ENCODE measurements at places on chromosomes 2 and 18. TPM values are rescaled to one million over a fixed set of nuclear protein-coding genes. Genes with fewer than 3 reads are reported as not detected.

DNA sequence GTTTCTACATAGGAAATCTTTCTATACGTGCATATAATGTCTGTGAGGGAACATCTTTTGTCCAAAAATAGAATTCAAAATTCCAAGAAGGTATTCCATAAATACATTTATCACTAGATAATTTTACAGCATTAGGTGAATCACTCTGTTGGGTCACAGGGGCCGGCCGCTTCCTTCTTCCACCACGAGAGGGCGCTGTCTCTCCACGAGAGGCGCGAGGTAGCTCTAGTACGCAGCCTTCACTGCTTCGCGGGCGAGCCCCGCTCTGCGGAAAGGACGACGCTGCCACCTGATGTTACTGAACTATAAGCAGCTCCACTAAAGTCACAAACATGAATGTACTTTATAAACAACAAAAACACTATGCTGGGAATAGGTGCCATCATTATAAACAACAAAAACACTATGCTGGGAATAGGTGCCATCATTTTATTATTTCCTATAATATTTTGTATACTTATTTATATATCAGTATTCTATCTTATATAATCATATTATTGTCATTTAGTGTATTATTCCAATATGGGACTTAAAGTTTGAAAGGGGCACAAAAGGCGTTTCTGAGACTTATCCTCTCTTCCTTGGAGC, 69.4 kb upstream of the REV1 start:
- DNase-seq, result peak; percentile 58

- no peak for DNase-seq
Observed at GRCh38 chr2:129255610-129256313, 723.7 kb upstream of the RAB6C start.

DNA sequence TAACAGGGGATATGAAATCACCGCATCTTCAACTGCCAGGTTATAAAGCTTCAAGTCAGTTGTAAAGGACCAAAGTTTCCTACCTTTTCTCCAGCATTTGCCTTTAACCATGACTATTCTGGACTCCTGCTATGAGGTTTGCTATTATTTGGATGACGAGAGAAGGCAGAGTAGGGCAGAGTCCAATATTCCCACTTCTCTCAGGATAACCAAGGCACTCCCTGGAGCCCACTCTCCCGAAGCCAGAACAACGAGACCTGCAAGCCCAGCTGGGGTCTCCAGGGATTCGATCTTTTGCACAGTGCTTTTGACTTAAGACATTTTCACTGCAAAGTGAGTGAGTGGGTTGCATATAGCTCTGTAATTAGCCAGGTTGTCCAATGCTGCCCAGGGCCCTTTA, 77.1 kb upstream of the ZNF397 start:
- DNase-seq, result no peak

DNA sequence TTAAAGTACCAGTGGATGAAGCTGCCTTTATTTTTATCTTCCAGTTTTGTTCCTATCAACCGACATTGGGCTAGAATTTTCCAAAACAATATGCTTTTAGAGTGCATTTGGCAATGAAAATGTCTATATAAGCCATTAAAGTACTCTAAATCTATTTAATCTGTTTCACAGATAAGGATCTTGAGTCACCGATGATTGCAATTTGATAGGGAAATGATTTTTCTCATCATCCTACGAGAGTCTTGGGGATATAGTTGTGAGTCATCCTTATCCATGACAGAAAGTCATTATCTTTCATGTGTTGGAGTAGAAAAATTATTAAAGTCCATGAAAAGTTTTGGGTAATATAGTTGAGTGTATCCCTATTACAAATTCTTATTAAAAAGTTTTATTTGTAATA, 26.1 kb downstream of the SLC39A10 start:
- DNase-seq, result peak; percentile 57

DNA sequence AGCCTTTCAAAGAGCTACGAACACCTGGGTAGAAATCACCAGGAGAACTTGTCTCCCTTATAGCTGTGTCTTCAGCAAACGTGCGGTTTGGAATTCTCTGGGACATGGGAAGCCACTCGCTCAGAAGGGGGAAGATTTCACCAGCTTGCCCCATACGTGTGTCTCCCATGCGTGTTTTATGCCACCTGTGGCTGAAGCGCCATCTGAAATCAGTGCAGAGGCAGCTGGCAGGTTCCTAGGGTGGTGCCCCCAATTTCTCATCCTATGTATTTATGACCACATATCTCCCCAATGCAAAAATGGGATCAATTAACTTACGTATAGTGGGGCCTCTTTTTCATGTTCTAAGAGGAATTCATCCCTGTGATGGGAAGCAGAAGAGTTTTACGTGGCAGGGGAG, 81.6 kb downstream of the TPO start:
- DNase-seq, result no peak

- peak; percentile 86 for DNase-seq
Observed at GRCh38 chr2:3492951-3493614, 26.2 kb downstream of the ADI1 start.

DNA sequence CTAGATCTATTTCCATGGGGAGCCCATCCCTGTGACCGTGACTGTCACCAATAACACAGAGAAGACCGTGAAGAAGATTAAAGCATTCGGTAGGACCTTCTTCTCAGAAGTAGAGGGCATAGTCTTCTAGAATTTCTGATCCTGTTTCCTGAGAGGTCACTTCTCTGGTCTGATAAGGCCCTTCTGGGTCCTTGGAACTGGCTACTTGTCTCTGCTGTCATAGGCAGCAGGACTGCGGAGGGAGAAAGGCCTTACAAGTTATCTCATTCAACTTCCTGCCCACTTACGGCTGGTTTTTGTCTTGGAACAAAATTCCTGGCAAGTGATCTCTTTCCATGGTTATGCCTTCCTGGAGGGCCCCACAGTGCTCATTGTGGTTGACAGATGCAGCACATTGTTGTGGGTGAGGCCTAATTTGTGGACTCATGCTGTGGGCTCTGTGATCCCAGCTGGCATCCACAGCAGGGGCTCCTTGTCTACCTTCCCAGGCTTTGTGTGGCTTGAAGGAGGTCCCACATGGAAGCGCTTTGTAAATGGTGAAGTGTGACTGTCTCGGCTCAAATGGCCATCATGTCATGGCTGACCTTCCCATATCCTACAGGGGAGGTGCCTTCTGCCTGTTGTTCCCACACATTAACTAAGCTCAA, 22.0 kb downstream of the SAG start:
- DNase-seq, result peak; percentile 60

GRCh38 chr18:9792565-9793245, 84.6 kb downstream of the RAB31 start:
- no peak for DNase-seq

DNA sequence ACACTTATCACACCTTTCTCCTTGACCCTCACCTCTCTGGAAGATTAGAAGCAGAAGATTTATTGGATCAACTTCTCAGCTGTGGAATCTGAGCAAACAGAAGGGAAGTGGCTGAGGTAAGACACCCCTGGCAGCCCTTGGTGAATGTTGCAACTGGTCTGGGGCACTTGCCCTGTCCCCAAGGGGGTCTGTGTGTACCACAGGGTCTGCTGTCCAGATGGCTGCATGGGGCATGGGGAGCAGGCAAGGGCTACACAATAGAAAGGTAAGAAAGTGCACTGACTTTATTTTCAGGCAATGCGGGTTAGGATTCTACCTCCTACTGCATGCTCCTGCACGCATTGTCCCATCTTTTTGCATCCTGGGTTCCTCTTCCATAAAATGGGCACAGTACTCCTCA, 238.4 kb upstream of the SMAD2 start:
- no peak for DNase-seq

- no peak for DNase-seq
Observed at GRCh38 chr2:134254824-134255223, 952 bp downstream of the MGAT5 start.

DNA sequence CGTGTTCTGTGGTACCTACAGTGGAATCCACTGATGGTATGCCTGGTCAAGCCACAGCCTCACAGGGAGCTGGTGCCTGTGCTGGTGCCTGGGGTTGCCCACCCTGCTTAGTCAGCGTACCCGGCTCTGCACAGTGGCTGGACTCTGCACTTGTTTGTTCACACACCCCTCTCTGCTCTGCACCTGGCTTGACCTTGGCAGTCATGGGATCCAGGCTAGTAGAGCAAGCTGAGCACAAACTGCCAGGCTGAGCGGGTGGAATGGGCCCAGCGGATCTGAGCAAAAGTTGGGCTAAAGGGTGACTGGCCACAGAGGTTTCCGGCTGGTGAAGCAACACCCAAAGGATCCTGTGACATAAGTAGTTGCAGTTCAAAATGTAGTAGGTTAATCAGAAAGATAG, 163.5 kb downstream of the CDH19 start:
- no peak for DNase-seq

GRCh38 chr18:45974088-45974536, 7.0 kb upstream of the EPG5 start:
- peak; percentile 92 for DNase-seq

GRCh38 chr2:39780825-39781600, 2.0 kb upstream of the THUMPD2 start:
- no peak for DNase-seq

- peak; percentile 76 for DNase-seq
Observed at GRCh38 chr2:133326652-133327397, 241.4 kb downstream of the NCKAP5 start.

DNA sequence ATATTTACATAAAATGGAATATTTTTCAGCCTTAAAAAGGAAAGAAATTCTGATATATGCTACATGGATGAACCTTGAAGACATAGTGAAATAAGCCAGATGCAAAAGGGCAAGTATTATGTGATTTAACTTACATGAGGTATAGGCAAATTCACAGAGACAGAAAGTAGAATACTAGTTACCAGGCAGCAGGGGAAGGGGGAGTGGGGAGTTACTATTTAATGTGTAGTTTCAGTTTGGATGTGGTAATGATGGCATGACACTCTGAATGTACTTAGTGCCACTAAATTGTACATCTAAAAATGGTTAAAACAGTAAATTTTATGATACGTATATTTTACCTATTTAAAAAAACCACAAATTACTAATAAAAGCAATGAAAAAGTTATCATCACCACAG, 12.1 kb downstream of the METTL4 start:
- DNase-seq, result no peak

DNA sequence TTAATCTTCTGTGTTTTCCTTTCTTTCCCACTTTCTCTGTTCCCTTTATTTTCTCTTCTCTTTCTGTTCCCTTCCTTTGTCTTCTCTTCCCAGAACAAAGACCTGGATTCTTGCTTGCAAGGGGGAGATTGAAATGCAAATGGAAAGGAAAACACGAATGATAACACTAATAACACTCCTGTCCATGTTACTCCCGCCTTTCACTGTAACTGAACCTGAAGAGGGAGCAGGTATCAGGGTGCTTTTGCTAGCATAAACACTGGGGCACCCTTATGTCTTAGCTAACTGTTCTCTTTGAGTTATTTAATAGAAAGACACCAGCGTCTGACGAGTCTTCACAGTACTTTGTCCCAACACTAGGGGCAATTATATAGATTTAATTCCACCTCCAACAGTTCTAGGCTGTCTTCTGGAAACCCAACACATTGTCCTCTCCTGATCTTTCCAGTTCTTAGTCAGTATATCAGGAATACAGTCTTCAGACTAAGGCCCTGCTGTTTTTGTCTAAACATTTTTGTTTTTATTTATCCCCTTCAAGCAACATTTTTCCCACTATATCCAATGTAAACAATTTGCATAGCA, 99.2 kb downstream of the PTPRM start:
- DNase-seq, result no peak

GRCh38 chr18:8496186-8496585, 113.1 kb upstream of the RAB12 start:
- peak; percentile 48 for DNase-seq

DNA sequence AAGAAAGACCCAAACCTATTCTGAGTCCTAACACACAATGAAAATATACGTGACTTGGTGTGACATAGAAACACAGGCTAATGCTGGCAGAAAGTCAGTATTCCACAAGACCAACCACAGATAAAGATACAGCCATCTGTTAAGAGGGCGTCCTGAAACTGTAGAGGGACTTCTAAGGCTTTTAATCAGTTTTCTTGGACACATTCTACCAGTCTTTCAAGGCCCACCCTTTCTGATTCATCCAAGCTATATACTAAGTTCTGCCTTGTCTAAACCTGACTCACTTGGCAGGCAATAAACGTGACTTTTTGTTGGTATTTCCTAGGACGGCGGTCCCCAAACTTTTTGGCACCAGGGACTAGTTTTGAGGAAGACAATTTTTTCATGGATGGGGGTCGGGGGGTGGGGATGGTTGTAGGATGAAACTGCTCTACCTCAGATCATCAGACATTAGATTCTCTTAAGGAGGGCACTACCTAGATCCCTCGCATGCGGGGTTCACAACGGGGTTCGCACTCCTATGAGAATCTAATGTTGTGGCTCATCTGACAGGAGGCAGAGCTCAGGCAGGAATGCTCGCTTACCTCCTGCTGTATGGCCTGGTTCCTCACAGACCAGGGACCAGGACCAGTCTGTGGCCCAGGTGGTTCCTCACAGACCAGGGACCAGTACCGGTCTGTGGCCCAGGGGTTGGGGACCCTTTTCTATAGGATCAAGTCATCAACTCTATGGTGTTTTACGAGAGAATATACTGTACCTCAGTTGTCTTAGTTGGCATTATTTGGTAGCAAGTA, 61.4 kb downstream of the SP3 start:
- peak; percentile 67 for DNase-seq

DNA sequence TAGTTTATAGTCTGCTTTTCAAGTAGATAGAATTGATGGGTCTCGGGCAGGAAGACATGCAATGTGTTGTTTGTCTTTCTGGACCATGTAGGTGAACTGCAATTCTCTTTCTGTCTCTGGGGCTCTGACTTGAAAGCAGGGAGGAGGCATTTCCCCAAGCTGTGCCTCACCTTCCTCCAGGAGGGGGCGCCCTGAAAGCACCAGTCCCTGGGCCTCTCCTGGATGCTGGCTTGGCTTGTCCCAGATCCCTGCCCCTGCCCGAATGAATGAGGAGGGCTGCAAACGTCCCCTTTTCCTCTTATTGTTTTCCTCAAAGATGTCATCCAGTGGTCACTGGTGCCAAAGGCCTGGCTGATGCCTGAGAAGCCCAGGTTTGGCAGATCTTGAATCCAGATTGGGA, 270.6 kb downstream of the CELF4 start:
- DNase-seq, result no peak

GRCh38 chr2:100878000-100878791, 58.3 kb downstream of the NPAS2 start:
- DNase-seq, result no peak

GRCh38 chr18:6729247-6730091, at the start of gene ARHGAP28:
ARHGAP28 (plus strand) TSS chr18:6729716; CDS start chr18:6729822, 106 bp downstream.
- DNase-seq, result peak; percentile 97

DNA sequence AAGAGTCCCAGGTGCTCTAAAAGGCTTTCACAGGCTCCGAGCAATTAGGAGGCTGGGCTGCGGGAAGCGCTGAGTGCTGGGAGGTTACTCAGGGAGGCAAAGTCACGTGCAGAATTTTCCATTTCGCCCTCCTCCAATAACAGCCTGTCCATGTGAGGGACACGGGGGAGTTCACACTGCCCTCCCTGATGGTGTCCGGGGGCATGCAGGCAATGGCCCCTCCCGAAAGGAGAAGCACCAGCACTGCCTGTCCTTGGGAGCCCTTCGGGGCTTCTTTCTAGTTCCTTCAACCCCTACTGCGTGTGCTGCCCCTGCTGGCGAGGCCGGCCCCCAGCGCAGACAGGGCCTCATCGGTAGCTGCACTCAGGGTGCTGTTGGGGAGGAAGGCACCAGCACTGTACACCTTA, 63.1 kb upstream of the HPCAL1 start:
- no peak for DNase-seq

The ZNG1B gene
- total RNA-seq, result 36.8 TPM

The BCL2 gene
- 3.6 TPM for total RNA-seq

The CYBRD1 gene
- 334 TPM for total RNA-seq

The RAB6D gene
- total RNA-seq, result under 0.01 TPM

The OTOS gene
- total RNA-seq, result not detected

The RNF125 gene
- 0.33 TPM for total RNA-seq

The TUBA3E gene
- not detected for total RNA-seq

The GGCX gene
- 46.1 TPM for total RNA-seq

The STK16 gene
- total RNA-seq, result 26.7 TPM

The REG3A gene
- total RNA-seq, result not detected

The PSMA8 gene
- total RNA-seq, result not detected
